Frontal cortex (tissue), 4 donors: ENCODE measurements at places on chromosomes 4 and X.

DNA sequence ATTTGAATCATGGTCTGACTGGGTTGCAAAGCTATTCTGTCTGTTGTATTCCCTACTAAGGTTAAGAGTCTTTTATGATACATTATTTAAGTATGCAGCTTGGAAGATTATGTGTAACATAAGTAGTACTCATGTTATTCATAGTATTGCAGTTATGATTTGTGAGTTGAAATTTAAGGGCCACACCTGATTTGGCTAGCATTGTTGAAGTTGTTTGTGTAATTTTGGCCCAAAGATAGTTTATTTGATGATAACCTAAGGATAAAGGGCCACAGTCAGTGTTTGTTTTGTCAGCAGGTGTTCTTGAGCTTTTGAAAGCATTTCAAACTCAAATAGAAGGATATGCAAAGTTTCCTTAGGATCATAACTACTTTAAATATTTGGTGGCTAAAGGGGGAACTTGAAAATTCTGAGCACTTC is 38.9 kb downstream of the NUDT9 start:
- no peak for DNase-seq

- no peak for DNase-seq
Measured at GRCh38 chrX:132563976-132564375, 75.1 kb upstream of the MBNL3 start.

DNA sequence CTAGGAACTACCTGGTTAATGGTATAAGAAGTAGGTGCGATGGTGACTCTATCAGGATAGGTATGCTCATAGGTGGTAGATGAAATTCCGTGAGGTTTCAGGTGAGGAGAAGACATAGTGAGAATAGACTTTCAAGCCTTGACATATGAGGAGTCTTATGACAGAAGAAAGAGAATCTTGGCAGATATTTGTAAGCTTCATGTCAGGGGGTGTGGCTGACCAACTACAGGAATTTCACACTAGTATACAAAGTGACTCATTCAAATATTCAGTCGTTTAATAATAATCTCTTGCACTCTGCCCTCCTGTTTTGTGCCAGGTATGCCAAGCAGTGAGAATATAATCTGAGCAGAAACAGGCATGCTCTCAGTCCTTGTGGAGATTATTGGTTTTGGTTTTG is 22.8 kb downstream of the PACRGL start:
- no peak for DNase-seq

GRCh38 chr4:74291471-74291870 is 16.8 kb upstream of the EPGN start:
- no peak for DNase-seq

DNA sequence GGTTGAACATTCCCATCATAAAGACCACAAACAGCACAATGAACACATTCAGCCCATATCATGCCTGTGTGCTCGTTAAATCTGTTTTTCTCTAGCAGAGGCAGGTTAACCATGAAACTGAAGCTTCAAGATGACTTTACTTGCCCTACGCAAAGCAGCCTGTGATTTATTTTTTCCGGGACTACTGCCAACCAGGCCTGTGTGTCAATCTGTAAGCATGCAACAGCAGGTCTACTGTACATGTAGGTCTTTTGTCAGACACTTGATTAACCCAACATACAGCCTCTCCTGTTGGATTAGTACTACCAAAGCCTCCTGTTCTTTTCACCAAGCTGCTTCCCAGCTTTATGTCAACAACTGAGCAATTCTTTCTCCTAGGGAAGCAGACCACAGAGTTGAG is 85.5 kb upstream of the ACSL1 start:
- no peak for DNase-seq

- peak; percentile 31 for DNase-seq
Measured at GRCh38 chr4:1240721-1241465, 8.0 kb downstream of the CTBP1 start.

GRCh38 chr4:99013402-99013843 is 17.9 kb downstream of the METAP1 start:
- DNase-seq = no peak

DNA sequence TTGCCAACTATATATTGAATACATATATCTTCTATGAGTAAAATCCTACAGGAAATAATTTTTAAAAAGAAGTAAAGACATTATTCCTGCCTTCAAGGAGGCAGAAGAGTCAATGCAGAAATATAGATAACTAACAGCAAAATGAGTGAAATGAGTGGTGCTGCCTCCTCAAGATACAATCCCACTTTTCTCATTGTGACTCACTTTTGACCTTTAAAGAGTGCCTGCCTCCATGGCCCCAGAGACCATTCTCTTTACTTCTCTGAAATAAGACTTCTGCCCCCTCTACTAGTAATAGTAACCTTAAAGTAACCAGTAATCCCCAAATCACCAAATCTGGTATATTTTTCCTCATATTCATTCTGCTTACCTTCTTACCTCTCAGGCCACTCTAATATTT is 15.5 kb downstream of the SLC10A7 start:
- DNase-seq = no peak

- no peak for DNase-seq
Measured at GRCh38 chrX:38426785-38427184, 74.4 kb downstream of the OTC start.

GRCh38 chr4:138724530-138724929 is 291.1 kb upstream of the NOCT start:
- DNase-seq = no peak

DNA sequence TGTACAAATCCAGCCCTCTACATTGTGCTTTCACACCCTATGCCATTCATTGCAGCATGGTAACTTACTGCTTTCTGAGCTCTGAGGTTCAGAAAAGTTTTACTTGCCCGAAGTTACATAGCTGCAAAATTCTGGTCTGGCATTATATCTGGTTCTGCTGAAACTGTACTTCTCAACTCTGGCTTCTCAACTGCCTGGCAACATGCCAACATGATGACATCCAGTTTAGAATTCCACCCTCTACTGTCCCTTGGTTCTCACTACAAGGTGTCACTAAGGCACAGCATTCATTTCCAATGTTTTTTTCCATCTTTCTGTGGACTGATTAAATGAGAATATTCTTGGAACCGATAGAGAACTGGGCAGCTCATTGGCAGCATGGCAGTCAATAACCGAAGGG is 242.9 kb upstream of the PRPS2 start:
- no peak for DNase-seq
